Colonic mucosa (tissue), 4 donors: ENCODE measurements at places on chromosomes 3 and 15. TPM values are rescaled to one million over a fixed set of nuclear protein-coding genes. Genes with fewer than 3 reads are reported as not detected.
A peak's percentile ranks its signal among the peaks of the same experiment; 100 is the strongest.

DNA sequence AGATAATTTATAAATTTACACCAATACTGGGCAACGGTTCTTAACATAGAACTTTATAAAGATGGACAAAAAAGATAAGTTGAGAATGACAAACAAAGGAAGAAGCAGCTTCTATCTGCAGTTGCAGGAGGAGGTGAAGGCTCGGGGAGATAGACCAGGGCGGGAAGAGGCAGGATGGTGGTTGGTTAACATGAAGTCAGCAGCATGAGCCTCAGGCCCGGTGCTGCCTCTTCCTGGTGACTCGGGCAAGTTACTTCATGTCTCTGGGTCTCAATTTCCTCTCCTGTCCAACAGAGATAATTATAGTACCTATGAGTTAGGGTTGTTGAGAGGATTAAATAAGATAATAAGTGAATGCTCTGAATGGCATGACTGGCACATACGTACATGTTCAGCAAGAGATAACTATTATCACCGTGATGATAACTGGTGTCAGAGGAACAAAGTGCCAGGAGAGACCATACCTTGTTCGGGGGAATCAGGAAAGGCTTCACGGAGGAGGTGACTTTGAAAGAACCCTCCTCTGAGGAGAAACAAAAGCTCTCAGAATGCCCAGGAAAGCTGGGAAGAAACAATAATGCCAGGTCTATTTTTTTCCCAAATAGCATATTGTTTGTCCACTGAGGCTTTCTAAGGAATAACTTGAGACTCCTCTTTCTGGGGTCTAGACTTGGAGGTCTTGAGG lies 4.4 kb downstream of the PAK6 start:
- no peak for DNase-seq

DNA sequence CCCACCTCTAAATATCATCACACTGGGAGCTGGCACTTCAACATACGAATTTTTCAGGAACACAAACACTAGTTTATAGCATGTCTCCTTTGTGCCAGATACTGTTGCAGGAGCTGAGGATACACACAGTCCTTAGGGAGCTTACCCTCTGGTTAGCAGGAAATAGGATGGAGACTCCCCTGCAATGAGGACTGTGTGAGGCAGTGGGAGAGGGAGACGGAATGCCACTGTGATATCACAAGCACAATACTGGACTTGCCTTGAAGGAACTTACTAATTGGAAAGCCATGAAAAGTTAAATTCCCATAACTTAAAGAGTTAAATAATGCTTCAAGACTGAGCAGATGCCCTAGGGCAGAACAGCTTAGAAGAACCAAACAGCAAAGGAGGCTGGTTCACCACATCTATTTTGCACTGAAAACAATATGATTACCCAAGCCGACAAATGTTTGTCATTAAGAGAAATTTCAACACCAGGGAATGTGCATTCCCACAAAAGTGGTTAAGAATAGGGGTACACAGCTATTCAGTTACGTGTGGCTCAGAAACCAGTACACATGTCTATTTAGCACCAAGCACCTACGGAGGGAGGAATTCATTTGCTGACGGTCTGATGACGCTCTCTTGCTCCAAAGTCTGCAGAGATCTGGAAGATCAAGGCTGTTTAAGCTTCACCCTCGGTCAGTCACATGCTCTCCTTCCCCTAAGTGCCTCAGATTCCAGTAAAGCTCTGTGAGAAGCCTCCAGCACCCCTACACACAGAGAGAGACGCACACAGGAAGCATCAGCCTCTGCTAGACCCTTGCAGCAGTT lies 5.2 kb downstream of the TBC1D2B start:
- peak; percentile 76 for DNase-seq

DNA sequence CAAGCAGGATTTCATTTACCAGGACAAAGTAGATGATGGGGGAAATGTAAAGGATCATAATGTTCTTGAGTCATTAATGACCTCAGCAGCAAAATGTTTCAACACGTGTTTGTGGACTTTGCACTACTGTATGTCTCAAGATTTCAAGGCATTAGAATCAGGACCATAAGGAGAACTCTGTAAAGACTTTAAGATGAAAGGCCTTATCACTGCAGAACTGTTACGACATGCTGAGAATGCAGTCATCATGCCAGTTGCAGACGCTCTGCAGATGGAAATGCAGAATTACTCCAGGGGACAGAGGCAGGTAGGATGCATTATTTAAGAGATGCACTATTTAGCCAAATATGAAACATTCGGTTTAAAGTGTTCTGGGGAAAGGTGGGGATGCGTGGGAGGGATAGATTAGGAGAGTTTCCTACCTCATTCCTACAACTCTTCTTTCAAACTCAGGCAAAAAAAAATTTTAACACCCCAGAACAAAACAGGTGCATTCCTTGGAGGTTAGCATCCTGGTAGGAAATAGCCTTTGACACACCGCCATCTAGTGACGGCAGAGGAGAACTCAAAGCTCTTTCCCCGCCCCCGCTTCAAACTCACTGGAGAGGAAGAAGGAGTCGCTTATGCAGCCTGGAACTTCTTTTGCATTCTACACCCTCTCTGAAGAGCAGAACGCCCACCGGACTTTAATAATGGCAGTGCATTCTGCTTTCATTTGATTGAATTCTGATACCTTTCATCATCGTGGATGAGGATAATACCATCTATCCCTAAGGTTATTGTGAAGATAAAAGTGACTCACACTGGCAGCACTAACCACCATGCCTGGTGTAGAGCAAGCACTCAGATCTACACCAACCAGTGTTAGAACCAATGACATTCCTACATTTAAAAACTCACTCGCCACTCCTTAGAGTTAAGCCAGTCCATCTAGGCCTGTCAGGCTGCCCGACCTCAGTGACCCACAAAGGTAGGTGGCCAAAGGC lies 43.1 kb upstream of the TOPAZ1 start:
- peak; percentile 73 for DNase-seq

The CP gene
- total RNA-seq: 5.6 TPM

The GOLGA8T gene
- total RNA-seq: 0.16 TPM

The SERPINI2 gene
- 0.40 TPM for total RNA-seq

The CSTA gene
- total RNA-seq: 1.2 TPM

The AEN gene
- 23.8 TPM for total RNA-seq
